ENCODE measurements at places on chromosomes 4 and X. TPM values are rescaled to one million over a fixed set of nuclear protein-coding genes. Genes with fewer than 3 reads are reported as not detected.

SAT1 gene
- 218 TPM for total RNA-seq

- no peaks in the 10 kb centered on the region for H3K36me3 ChIP-seq
- no peak overlapping the region for H3K27ac ChIP-seq
- no peaks in the 10 kb centered on the region for H3K27me3 ChIP-seq
- H3K4me3 ChIP-seq, result no peak overlapping the region
- H3K4me1 ChIP-seq, result no peaks in the 10 kb centered on the region
Measured at GRCh38 chr4:137519406-137519805, 12.9 kb downstream of the PCDH18 start.

DNA sequence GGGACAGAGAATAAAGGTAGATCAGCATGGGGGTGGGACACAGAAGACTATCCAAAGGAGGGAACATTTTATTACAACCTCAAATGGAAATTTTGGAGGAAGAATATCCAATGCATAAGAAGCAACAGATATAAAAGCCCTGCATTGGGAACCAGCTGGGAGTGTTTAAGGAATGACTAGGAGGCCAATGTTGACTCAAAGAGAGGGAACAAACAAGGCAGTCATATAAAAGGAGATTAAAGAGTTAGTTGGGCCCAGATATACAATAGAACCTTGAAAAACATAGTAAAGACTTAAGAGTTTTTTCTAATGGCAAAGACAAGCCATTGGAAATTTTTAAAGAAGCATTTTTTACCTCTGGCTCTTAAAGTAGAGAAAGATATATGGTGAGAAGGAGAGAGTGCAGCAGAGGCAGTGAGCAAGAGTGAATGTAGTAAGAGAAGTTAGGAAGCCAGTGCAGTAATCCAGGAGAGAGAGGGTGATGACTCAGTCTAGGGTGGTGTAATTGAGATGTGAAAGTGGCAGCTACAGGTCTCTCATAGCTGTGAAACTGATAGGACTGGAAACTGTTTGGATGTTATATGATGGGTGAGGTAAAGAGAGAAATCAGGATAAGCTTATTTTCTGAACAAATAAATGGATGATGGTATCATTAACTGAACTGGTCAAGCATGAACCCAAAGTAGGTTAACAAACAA is 182.2 kb upstream of the ATOH1 start:
- H3K36me3 ChIP-seq, result no peaks in the 10 kb centered on the region
- H3K27me3 ChIP-seq, result no peaks in the 10 kb centered on the region
- H3K27ac ChIP-seq, result no peak overlapping the region
- DNase-seq, result no peak

MAGEB10 gene
- total RNA-seq, result not detected

DNA sequence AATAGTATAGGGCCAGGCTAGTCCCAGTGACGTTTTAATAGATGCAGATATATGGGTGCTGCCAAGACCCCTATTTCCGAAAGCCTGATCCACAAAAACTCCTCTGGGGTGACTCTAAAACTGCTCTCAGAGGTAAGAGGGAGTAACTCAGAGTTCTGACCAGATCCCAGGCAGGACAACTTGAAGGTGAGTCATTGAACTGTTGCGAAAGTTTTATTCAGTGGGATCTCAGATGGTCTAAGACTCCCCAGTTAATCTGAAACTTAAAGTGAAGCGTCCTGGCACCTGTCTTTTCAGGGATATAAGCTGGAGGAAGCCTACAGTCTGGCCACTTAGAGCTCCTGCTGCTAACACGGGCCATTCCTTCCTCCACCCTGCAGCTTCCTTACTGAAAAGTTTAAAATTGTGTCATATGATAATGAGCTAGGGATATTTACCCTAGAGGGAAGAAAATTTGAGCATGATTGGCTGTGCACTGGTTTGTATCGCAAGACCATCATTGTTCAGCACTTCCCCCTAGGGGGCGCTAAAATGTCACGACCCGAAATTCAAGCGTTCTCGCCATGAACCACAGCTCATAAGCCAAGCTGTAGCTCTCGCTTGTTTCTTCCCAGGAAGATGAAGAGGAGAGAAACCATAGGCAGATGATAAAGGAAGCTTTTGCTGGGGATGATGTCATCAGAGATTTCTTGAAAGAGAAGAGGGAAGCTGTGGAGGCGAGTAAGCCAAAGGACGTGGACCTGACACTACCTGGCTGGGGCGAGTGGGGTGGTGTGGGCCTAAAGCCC is 19.5 kb downstream of the UTP14A start:
- no peak overlapping the region for H3K4me3 ChIP-seq
- H3K36me3 ChIP-seq, result peaks cover 39% of the 10 kb centered on the region
- no peak overlapping the region for H3K27ac ChIP-seq
- peaks cover 4% of the 10 kb centered on the region for H3K4me1 ChIP-seq
- peak; percentile 72 for DNase-seq

AGA gene
- total RNA-seq, result 21.5 TPM

GRCh38 chr4:87388901-87389300 is 2.1 kb downstream of the HSD17B11 start:
- H3K36me3 ChIP-seq, result peaks cover 37% of the 10 kb centered on the region
- H3K4me3 ChIP-seq, result peak overlapping the region; percentile 95
- H3K27me3 ChIP-seq, result peaks cover 1% of the 10 kb centered on the region
- H3K4me1 ChIP-seq, result peaks cover 37% of the 10 kb centered on the region
- no peak overlapping the region for H3K27ac ChIP-seq

- peaks cover 5% of the 10 kb centered on the region for H3K4me1 ChIP-seq
- H3K27me3 ChIP-seq, result peaks cover 13% of the 10 kb centered on the region
- H3K4me3 ChIP-seq, result no peak overlapping the region
- DNase-seq, result no peak
- H3K36me3 ChIP-seq, result no peaks in the 10 kb centered on the region
Measured at GRCh38 chr4:183390374-183390773, 54.1 kb upstream of the CDKN2AIP start.

SHROOM2 gene
- not detected for total RNA-seq

DNA sequence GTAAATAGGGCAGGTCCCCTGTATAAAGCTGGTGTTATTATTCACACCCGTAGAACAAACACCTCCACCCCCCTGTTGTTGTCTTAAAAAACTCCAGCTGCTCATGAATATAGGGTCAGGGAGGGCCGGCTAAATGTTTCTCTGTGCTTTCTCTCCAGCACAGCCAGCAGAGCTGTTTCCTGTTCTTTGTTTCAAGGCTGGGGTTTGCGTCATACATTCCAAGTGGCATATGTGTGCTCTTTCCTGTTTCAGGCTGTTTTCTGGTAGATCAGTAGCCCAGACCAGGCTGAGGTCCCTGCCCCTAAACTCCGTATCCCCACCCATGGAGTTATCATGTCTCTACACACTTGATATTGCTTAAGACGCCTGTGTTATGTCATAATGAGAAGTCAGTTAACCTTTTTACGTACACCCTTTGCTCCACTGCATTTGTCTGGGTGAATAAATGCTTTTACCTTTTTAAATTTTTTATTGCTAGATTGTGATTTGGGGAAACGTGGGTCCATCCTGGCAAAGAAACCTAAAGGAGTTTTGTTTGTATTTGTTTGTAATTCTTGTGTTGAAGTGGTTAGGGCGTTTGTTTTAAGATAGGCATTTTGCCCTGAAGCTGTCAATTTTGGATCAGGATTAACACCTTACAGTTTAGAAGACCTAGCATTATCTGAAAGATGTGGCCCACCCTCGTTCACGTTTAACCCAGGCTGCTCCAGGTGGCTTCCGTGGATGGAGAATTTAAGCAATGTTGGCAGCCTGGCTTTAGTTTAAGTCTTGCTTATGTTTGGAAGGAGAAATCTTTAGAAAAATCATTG is 3.3 kb downstream of the KLF3 start:
- H3K27ac ChIP-seq, result peak overlapping the region; percentile 54
- peaks cover 67% of the 10 kb centered on the region for H3K4me1 ChIP-seq
- peaks cover 12% of the 10 kb centered on the region for H3K36me3 ChIP-seq
- H3K4me3 ChIP-seq, result peak overlapping the region; percentile 85

FAT4 gene
- total RNA-seq, result not detected

DNA sequence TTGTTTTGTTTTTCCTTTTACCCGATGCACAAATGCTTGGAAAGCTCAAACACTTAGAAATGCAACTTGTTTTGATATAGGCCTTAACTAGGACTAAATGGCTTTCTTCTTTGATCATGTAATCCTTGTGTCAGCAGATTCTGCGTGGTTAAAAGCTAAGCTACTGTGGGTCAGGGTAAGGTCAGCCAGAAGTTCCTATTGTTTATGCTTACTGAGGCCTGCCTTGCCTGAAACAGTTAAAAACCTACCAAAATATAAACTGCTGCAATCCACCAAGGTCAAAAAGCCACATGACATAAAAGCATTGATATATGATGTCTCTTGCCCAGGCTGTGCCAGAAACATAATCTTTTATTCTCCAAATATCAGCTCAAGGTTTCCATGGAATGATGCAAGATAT is 223.4 kb downstream of the FAM47B start:
- no peaks in the 10 kb centered on the region for H3K4me1 ChIP-seq
- H3K36me3 ChIP-seq, result no peaks in the 10 kb centered on the region
- DNase-seq, result no peak
- H3K27ac ChIP-seq, result no peak overlapping the region
- H3K27me3 ChIP-seq, result no peaks in the 10 kb centered on the region

GRCh38 chr4:86302251-86302650 is 57.6 kb downstream of the MAPK10 start:
- H3K4me1 ChIP-seq, result no peaks in the 10 kb centered on the region
- H3K27ac ChIP-seq, result no peak overlapping the region
- H3K36me3 ChIP-seq, result no peaks in the 10 kb centered on the region

SRP72 gene
- 142 TPM for total RNA-seq

AMOT gene
- 0.28 TPM for total RNA-seq
